ENCODE measurements at places on chromosomes 12 and 14. TPM values are rescaled to one million over a fixed set of nuclear protein-coding genes. Genes with fewer than 3 reads are reported as not detected.

GRCh38 chr12:90062799-90063198 is 354.2 kb upstream of the ATP2B1 start:
- H3K36me3 ChIP-seq, result no peaks in the 10 kb centered on the region
- no peak overlapping the region for H3K4me3 ChIP-seq
- no peak for DNase-seq
- no peak overlapping the region for H3K27ac ChIP-seq

DNA sequence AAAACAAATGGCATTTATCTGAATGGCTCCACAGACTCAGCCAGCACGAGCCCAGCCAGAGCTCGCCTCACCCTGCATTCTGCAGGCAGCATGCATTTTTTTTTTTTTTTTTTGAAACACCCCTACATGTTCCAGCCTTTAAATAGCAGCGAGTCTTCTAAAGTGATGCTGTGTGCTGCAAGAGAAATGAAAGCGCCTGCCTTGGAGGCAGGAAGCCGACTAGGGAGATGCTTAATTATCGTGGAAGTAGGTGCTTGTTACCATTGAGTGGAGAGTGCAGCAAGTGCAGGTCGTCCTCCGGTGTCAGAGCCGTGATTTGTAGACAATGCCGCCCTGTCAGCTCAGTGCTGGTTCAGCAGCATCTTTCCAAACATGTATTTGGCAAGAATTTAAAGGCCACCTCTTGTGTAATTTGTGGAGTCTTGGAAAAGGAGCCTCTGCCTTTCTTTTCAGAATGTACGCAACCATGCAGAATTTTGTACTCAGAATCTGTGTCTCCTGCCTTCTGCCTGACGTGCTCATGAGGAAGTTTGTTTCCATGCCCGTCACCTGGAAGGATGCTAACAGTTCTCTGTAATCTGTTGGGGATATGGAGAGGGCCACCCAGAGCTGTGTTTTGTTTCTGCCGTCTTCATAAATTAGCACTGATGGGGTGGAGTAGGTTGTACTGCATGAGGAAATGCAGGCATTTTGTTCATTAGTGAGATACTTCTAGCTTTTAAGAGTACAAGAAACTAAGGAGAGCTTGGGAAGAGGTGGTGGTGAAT is 345.9 kb upstream of the RGS6 start:
- peak overlapping the region; percentile 13 for H3K27ac ChIP-seq
- peaks cover 44% of the 10 kb centered on the region for H3K4me1 ChIP-seq
- H3K36me3 ChIP-seq, result no peaks in the 10 kb centered on the region
- peak; percentile 32 for DNase-seq
- H3K27me3 ChIP-seq, result no peaks in the 10 kb centered on the region

DNA sequence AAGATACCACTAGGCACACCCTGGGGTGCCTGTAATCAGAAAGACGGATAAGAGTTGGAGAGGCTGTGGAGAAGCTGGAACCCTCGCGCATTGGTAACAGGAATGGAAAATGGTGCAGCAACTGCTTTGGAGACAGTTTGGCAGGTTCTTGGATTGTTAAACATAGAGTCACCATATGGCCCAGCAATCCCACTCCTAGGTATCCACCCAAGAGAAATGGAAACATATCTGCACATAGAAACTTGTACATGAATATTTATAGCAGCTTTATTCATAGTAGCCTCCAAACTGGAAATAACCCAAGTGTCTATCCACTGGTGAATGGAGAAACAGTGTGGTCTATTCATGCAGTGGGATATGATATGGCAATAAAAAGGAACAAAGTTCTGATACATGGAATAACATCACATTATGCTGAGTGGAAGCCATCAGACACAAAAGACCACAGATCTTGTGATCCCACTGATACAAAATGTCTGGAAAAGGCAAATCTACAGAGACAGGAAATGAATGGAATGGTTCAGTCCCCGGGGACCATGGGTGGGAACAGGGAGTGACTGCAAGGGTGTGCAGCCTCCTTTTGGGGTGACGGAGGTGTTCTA is 45.4 kb downstream of the JAG2 start:
- no peaks in the 10 kb centered on the region for H3K4me1 ChIP-seq
- DNase-seq, result no peak
- no peak overlapping the region for H3K27ac ChIP-seq
- no peak overlapping the region for H3K4me3 ChIP-seq

GRCh38 chr12:46108721-46109120 is 118.3 kb upstream of the SCAF11 start:
- no peaks in the 10 kb centered on the region for H3K36me3 ChIP-seq
- H3K27me3 ChIP-seq, result no peaks in the 10 kb centered on the region
- no peaks in the 10 kb centered on the region for H3K4me1 ChIP-seq
- H3K27ac ChIP-seq, result no peak overlapping the region
- DNase-seq, result no peak
- no peak overlapping the region for H3K4me3 ChIP-seq

- H3K27me3 ChIP-seq, result no peaks in the 10 kb centered on the region
- H3K4me1 ChIP-seq, result no peaks in the 10 kb centered on the region
- no peak overlapping the region for H3K4me3 ChIP-seq
- H3K27ac ChIP-seq, result no peak overlapping the region
- H3K36me3 ChIP-seq, result no peaks in the 10 kb centered on the region
- DNase-seq, result peak; percentile 45
These were observed 123.9 kb downstream of the BRMS1L start for GRCh38 chr14:35949920-35950513.

- no peak overlapping the region for H3K27ac ChIP-seq
- no peak overlapping the region for H3K4me3 ChIP-seq
- no peaks in the 10 kb centered on the region for H3K27me3 ChIP-seq
- H3K4me1 ChIP-seq, result no peaks in the 10 kb centered on the region
These were observed 113.4 kb upstream of the DYRK2 start for GRCh38 chr12:67535176-67535575.

- no peak for DNase-seq
- H3K4me1 ChIP-seq, result no peaks in the 10 kb centered on the region
- H3K27me3 ChIP-seq, result no peaks in the 10 kb centered on the region
- H3K27ac ChIP-seq, result no peak overlapping the region
- no peak overlapping the region for H3K4me3 ChIP-seq
These were observed 63.8 kb upstream of the LMO3 start for GRCh38 chr12:16669756-16670155.

DNA sequence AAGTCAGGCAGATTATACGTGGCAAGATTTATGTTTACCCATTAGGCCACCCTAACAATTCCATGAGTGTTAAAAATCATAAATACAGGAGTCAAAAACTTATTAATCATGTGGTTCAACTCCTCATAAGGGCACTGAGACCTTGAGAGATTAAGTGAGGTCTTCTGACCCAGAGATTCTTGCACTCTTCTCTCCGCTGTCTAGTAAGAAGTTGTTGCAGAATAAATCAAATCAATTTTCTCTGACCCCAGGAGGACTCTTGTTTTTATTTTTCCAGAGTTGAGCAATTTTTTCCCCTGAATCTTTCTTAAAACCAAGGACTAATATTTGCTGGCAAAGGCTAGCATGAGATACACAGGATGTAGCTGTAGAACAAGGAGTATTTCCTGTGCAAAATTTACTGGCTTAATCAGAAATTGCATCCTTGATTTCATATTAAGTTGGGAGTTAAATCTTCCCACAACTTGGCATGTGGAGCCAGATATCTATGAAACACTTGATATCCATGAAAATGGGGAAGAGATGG is 90.9 kb upstream of the PTHLH start:
- DNase-seq, result no peak
- H3K4me3 ChIP-seq, result no peak overlapping the region
- no peaks in the 10 kb centered on the region for H3K4me1 ChIP-seq
- no peak overlapping the region for H3K27ac ChIP-seq
- no peaks in the 10 kb centered on the region for H3K36me3 ChIP-seq

GRCh38 chr12:120642121-120642520 is 1.7 kb downstream of the CABP1 start:
- H3K4me1 ChIP-seq, result peaks cover 15% of the 10 kb centered on the region
- H3K36me3 ChIP-seq, result no peaks in the 10 kb centered on the region
- no peak overlapping the region for H3K27ac ChIP-seq
- peaks cover 27% of the 10 kb centered on the region for H3K27me3 ChIP-seq

- no peaks in the 10 kb centered on the region for H3K27me3 ChIP-seq
- H3K27ac ChIP-seq, result no peak overlapping the region
- H3K36me3 ChIP-seq, result no peaks in the 10 kb centered on the region
- no peak for DNase-seq
- no peak overlapping the region for H3K4me3 ChIP-seq
These were observed 204.6 kb upstream of the PWP1 start for GRCh38 chr12:107480836-107481608.

- H3K27me3 ChIP-seq, result peaks cover 52% of the 10 kb centered on the region
- no peak overlapping the region for H3K27ac ChIP-seq
- H3K36me3 ChIP-seq, result no peaks in the 10 kb centered on the region
- H3K4me3 ChIP-seq, result peak overlapping the region; percentile 36
These were observed 2.2 kb downstream of the LRFN5 start for GRCh38 chr14:41608681-41609390.

GRCh38 chr12:85866986-85867776 is 6.9 kb upstream of the NTS start:
- H3K4me1 ChIP-seq, result no peaks in the 10 kb centered on the region
- no peak overlapping the region for H3K4me3 ChIP-seq
- peak; percentile 52 for DNase-seq
- H3K27ac ChIP-seq, result no peak overlapping the region

DNA sequence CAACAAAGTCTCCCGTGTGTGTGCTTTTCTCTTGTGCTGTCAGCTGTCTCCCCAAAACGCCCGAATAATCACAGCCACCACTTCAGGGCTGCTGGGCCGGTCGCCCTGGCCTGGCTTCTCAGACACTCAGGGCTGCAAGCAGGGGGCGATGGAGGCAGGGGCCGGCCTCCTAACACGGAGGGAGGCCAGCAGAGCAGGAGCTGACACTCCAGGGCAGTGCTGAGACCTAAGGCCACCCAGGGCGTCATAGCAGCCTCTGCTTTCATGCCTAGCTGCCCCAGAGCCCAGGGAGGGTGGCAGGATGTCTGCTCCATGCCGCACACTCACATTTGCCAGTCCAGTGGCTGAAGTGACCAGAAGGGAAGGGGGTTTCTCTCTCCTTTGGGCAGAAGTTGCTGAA is 25.6 kb downstream of the STX2 start:
- no peak overlapping the region for H3K4me3 ChIP-seq
- H3K36me3 ChIP-seq, result no peaks in the 10 kb centered on the region
- no peaks in the 10 kb centered on the region for H3K4me1 ChIP-seq
- H3K27me3 ChIP-seq, result no peaks in the 10 kb centered on the region

DNA sequence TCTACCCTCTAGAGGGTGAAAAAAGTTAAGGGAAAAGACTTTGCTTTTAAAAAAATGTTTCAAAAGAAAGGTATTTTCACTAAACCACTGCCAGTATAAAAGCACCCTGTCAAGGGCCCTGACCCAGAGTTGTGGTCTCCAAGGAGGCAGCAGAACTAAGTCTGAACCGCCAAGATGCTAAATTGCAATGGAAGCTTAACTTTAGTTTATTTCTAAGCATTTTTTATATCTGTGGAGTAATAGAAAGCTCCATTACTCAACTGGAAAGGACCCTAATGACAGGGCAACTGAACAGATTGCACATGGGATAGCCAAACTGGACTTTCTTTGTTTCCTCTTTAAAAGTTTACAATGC is 379.8 kb downstream of the NAV3 start:
- no peaks in the 10 kb centered on the region for H3K36me3 ChIP-seq
- no peaks in the 10 kb centered on the region for H3K27me3 ChIP-seq
- H3K27ac ChIP-seq, result no peak overlapping the region
- H3K4me1 ChIP-seq, result no peaks in the 10 kb centered on the region
- no peak for DNase-seq

DNA sequence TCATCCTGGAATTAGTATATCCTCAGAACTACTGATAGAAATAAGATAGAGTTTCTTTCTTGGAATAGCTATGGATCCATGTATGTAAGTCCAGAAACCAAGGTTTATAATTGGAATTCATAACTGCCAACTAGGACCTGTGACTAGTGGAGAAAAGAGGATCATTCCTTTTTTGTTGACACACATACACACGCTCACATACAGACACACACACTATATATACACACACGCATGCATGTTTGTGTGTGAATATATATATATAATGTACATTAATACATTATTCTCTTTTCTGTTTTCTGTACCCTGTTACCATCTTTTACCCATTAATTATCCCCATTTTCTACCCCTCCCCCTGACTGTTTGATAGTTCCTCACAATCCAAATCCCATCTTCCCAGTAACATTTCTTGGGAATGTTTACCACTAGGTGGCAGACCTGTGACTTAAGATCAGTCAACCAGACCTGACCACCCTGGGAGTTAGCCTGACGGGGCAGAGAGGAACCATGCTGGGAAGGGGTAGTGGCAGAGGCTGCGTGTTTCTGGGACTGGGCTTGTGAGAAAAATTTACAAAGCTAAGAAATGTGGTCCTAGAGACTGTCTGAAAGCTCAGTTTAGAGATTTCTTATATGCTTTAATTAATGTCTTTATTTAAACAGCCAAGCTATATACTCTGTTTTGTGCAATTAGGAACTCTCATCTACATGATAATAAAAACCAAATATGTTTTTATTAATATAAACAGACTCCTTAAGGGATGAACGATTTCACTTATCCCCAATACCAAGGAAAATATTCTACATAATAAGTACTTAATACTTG is 308.0 kb downstream of the PPFIA2 start:
- H3K4me3 ChIP-seq, result no peak overlapping the region
- no peaks in the 10 kb centered on the region for H3K4me1 ChIP-seq
- no peaks in the 10 kb centered on the region for H3K27me3 ChIP-seq
- peak; percentile 25 for DNase-seq

DNA sequence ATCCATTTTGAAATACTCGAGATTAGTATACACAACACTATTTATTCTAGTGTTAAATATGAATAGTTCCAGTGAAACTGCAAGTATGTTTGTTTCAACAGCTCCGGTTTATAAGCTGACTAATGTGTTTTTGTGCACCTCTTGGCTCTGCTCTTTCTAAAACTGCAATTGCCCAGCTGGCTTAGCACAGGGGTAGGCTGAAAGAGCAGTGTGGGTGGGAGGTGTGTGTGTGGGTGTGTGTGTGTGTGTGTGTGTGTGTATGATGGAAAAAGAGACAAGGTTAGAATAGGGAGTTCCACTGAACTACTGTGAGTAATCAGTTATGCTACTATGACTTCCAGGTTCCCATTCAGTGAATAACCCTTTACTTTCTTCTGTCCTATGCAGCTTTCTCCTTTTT is 37.8 kb upstream of the DDHD1 start:
- no peaks in the 10 kb centered on the region for H3K4me1 ChIP-seq
- H3K27ac ChIP-seq, result no peak overlapping the region
- no peak for DNase-seq
- H3K4me3 ChIP-seq, result no peak overlapping the region
- H3K36me3 ChIP-seq, result no peaks in the 10 kb centered on the region
- H3K27me3 ChIP-seq, result no peaks in the 10 kb centered on the region

DNA sequence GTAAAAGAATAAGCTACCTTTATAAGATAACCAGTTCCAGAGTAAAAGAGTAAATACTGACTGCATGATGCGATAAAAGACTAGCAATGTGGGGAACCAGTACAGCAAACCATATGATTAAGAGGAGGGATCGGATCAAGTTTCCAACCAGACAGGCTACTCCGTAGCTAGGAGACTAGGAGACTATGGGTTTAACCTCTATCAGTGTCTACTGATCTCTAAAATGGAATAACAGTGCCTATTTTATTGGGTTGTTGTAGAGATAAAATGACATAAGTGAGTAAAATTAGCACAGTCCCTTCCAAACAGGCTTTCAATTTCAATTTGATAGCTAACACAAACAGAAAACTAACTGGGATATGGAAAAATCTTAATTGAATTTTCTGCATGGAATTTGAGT is 76.0 kb downstream of the PAWR start:
- no peak overlapping the region for H3K4me3 ChIP-seq
- peaks cover 5% of the 10 kb centered on the region for H3K36me3 ChIP-seq
- H3K4me1 ChIP-seq, result no peaks in the 10 kb centered on the region
- H3K27me3 ChIP-seq, result no peaks in the 10 kb centered on the region
- no peak overlapping the region for H3K27ac ChIP-seq

Gene POC1B
- total RNA-seq, result 19.8 TPM

Gene MSI1
- 0.60 TPM for total RNA-seq

Gene OASL
- 11.9 TPM for total RNA-seq

Gene DCN
- total RNA-seq, result 1,049 TPM

Gene SYNE3
- total RNA-seq, result 25.4 TPM

Gene DLGAP5
- 1.8 TPM for total RNA-seq

Gene GZMB
- total RNA-seq, result 7.4 TPM

Gene CCDC38
- 0.18 TPM for total RNA-seq

Gene FITM1
- 0.76 TPM for total RNA-seq
